ENCODE measurements at places on chromosomes 5 and 9.
A peak's percentile ranks its signal among the peaks of the same experiment; 100 is the strongest.

- DNase-seq: no peak
These were observed 173.7 kb downstream of the CPLANE1 start for GRCh38 chr5:37075399-37075950.

GRCh38 chr5:139670369-139671095 lies 22.4 kb downstream of the CXXC5 start:
- no peak for DNase-seq

GRCh38 chr5:54867310-54867944 lies 118.0 kb downstream of the ESM1 start:
- DNase-seq: peak; percentile 54

DNA sequence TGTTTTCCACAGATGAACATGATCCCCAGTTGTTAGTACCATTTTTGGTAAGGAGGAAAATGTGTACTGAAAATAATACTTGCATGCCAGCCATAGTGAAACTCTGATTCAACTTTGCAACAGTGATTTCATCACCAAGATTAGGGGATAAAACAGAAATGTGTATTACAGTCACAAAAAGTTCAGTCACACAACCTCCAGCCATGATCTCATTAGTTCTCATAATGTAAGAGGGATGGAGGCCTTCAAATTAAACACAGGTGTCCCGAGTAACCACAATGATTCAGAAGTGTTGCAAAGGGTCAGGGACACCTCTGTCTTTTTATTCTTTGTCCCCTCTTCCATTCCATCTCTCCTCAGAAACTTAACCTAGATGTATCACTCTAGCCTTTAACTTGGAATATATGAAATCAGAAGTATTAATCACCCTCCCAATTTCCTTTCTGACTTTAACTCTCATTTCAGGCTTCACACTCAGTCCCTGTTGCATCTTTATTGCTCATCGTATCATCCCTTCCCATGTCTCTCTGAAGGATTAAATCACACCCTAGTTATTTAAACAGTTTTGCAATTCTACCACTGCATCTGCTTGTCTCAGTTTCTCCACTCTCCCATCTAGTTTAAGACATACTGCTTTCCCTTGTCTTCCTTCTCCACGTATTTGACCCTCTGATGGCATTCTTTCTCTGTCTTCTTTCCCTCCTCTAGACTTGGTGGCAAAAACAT lies 291.2 kb downstream of the ADAMTS6 start:
- DNase-seq: no peak

- no peak for DNase-seq
These were observed 423 bp upstream of the ABCA2 start for GRCh38 chr9:137028263-137029057.

DNA sequence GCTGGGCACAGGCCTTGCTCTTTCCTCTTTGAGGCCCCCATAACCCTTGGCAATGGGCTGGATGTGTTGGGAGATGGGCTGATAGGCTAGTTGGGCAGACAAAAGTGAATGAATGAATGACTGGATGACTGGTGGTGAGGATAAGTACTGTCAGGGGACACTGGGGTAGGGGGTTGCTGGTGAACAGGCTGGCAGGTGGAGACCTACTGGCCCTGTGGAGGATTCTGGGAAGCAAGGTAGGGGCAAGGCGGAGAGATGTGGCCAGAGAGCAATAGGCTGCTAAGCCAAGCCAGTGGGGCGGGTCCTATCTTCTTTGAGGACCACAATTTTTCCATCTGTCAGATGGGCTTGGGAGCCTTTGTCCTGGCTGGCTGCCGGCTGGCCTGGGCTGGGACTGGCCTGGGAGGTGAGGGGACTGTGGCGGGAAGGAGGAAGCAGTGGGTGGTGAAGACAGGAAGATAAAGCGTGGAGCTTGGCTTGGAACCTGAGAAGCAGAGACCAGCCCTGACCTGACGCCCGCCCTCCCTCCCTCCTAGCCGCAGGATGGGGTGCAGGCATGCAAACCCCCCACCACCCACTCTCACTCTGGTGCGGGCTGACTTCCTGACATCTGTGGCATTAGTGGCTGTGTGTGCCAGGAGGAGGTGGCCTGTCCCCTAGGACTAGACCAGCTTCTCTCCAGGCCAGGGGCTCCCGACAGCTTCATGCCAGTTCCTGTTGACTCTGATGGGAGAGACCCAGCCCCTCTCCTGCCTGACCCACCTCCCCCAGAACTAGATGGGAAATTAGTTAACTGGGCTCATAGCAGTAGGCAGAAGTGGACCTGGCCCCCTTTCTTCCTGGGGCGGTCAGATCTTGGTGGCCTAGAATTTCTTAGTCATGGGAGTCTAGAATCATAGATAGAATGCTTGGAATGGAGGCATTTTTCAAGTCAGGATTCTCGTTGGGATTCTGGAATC lies 9.5 kb downstream of the CXXC5 start:
- DNase-seq: no peak

GRCh38 chr9:72322259-72322658 lies 42.7 kb downstream of the ZFAND5 start:
- DNase-seq: no peak

- no peak for DNase-seq
These were observed 869.6 kb downstream of the TAF11L14 start for GRCh38 chr5:18503797-18504328.

GRCh38 chr9:115183436-115183835 lies 65.5 kb upstream of the TNC start:
- DNase-seq: no peak

- DNase-seq: no peak
These were observed 128.3 kb upstream of the MOCS2 start for GRCh38 chr5:53237876-53238275.

DNA sequence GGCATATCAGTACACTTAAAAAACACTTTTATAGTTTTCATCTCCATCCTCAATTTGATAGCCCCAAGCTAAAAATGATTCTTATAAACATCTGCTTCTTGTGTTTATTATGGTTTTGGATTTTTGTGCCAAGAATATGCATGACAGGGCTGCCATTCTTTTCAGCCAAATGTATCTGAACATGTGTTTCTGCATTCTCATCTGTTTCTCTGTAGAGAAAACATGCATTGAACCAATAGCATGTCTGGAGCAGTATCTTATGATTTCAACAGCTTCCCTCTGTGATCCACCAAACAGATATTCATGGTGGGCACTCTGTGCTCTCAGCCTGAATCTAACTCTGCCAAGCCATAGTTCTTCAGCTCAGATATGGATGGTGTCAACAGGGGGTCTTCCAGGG lies 99.3 kb upstream of the ERCC6L2 start:
- no peak for DNase-seq

GRCh38 chr5:55578771-55579170 lies 44.0 kb upstream of the PLPP1 start:
- no peak for DNase-seq

GRCh38 chr9:133464638-133465037 lies 4.9 kb downstream of the CACFD1 start:
- DNase-seq: no peak

GRCh38 chr5:160957312-160957861 lies 105.4 kb upstream of the ATP10B start:
- DNase-seq: no peak

GRCh38 chr9:130780415-130780814 lies 54.6 kb upstream of the ABL1 start:
- DNase-seq: no peak

DNA sequence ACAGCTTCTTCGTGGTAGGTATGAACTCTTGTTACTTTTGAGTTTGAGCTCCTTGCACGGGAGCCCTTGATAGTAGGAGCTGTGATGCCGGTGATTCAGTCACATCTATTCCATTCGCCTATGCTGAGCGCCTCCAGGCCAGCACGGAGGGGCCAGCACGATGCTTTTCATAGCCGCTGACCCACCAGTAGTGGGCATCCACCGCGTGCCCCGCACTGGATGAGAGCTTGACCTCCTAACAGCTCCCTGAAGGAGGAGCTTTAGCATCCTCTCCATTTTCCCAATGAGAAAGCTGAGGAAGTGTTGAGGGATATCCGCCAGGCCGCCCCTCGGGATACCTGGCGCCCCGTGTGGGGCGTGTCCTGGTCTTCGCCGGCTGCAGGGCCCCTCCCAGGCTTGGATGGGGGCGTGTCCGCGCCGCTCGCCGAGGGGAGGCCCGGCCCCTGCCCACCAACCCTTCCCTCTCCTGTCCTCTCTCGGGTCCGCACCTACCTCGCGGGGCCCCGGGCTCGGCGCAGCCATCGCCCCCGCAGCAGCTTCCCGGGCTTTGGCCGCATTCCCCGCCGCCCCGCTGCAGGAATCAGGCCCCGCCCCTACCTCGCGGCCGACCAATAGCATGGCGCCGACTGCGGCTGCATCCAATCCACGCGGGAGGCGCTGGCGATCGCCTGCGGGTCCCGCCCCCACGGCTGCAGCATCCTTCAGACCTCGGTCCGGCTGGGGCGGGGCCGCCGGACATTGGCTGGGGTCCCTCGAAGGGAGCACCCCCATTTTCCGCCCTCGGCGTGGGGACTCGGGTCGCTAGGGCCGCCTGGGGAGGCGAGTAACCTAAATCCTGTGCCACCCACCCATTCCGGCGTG lies at the start of gene PIP5KL1:
Gene PIP5KL1, minus strand, starts transcription at position 547 of the 861 bp plus-strand sequence. Its CDS starts 25 bp downstream, at position 522.
- DNase-seq: no peak
